ENCODE measurements at places on chromosomes 16 and 17.

GRCh38 chr17:17343160-17343735 is 40.1 kb downstream of the NT5M start:
- no peak for DNase-seq

DNA sequence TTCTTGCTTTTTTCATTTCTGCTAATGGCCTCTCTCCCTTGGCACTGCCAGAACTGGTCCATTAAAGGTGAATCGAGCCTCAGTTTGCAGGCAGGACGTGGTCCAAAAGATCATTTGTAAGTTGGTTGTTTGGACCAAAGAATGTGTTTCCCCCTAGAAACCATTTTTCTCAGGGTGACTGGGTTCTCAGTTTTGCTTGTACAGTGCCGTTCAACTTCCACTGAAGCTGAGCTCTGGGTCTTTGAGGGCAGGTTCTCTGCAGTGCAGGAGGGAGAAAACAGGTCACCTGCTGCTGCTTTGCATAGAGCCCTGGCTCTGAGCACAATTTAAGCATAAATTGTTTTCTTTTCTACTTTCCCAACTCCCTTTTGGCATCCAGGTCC is 9.0 kb upstream of the AMZ2 start:
- no peak for DNase-seq

DNA sequence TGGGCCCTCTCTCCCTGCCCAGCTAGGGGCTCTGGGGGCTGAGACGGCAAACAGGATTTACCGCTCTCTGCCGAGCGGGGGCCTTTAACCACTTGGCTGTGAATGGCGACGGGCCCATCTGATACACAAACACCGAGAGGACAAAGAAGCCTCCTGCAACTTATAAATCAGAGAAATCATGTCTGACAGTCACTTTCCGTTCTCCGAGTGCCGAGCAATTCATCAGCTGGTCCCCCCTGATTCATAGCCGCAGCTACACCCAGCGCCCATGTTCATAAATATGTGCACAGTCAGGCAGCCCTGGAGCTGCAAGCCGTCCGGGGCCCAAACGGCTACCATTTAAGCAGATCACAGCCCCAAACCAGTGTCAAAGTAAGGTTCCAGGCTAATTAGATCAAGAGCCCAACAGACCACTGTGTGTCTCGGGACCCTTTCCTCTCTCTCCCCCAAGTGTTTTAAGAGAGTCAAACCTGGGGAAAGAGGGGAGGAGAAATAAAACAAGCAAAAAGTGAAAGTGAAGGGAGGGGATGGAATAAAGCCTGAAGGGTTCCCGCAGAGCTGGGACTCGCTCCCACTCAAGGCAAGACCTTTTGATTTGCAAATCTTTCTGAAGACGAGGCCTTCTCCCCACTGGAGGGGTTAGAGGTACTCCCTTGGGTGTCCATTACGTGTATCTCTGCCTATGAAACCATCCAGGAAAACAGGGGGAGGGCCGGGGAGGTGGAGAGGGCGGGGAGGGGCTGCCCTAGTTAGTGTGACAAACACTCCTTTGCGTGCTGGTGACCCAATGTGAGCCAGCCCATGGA is 154.7 kb downstream of the C16orf78 start:
- DNase-seq: no peak

GRCh38 chr17:69046121-69046807 is 14.5 kb downstream of the ABCA9 start:
- no peak for DNase-seq

- no peak for DNase-seq
These were observed 16.5 kb upstream of the NF1 start for GRCh38 chr17:31078290-31078689.

DNA sequence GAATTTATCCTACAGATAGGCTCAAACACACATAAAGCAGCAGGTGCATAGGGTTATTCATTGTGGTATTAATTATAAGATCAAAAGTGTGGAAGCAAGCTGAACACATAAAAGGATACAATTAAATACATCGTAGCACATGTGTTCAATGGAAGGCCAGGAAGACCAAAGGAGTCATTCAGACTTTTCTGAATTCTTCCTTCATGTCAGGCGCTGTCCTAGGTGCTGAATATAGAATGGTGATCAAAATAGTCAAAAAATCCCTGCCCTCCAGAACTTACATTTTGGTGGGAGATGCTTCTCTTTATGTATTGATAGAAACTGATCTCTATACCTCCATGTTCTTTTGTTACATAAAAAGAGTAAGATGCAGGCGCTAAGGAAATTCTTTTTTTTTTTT is 439.0 kb upstream of the ASIC2 start:
- DNase-seq: no peak

GRCh38 chr17:47896672-47897490 is 845 bp downstream of the SP2 start:
- DNase-seq: no peak

DNA sequence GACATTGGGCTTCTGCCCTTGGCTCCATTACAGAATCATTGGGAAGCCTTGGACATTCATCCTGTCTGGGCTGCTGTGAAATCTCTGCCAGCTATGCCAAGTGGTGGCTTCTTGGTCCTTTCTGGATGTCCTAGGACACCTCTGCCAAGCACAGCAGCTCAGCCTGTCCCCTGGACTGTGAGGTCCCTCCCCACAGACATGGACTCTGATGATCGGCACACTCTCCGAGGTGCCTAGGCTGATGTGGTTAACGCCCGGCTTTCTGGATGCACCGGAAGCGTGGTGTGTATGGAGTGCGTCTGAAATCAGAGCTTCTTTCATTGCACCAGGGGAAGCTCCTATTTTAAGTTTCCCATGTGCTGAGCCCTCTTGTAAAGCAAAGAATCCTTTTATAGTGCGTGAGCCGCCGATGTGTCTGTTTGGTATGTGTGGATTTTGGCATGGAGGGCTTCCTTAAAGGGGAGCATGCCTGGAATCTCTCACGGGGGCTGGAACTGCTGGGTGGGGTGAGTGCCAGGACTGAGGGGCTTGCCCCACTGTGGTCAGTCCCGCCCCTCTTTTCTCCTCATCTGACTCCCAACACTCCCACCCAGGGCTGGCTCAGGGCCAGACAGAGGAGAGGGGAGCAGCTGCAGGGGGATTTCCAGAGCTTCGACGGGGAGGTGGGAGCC is 7.0 kb upstream of the ARHGAP23 start:
- DNase-seq: no peak

- no peak for DNase-seq
These were observed 141.3 kb upstream of the HSBP1 start for GRCh38 chr16:83666449-83666848.

GRCh38 chr17:57662644-57663308 is 82.3 kb downstream of the CCDC182 start:
- DNase-seq: peak; percentile 57

DNA sequence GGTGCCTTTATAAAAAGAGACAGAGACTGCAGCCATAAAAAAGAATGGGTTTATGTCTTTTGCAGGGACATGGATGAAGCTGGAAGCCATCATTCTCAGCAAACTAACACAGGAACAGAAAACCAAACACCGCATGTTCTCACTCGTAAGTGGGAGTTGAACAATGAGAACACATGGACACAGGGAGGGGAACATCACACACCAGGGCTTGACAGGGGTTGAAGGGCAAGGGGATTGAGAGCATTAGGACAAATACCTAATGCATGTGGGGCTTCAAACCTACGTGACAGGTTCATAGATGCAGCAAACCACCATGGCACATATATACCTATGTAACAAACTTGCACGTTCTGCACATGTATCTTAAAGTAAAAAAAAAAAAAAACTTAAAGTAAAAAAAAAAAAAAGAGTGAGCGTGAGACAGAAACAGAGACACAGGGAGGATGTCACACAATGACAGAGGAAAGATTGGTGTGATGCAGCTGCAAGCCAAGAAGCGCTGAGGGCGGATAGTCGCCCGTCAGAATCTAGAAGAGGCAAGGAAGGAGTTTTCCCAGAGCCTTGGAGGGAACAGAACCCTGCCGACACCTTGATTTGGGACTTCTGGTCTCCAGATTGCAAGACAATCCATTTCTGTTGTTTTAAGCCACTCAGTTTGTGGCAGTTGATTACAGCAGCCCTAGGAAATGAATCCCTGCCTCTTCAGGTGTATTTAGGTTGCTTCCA is 27.4 kb upstream of the TNS4 start:
- DNase-seq: no peak

DNA sequence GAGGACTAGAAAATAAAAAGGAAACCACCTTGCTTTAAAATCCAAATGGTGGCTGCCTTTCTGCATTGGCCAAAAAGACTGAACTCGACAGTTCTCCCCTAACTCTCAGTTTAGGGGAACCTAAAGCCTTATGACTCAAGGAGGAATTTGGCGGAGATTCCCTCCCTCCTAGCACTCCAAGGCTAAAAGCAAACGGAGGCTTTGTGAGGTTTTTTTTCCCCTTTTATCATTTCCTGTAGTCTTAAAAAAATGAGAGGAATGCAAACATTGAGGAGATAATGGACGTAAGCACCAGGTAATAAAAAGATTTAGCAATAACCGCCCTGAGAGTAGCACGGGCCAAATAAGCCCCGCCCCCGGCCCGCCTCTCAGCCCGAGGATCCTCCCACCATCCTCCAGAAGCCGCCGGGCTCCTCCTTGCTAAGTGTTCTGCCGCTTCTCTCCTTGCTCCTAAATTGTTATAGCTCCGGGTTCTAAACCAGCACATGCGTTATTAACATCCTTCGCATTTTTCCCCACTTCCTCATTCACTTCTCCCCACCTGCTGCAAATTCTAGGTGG is 5.8 kb upstream of the KIFC3 start:
- DNase-seq: peak; percentile 48

- peak; percentile 43 for DNase-seq
These were observed 94.8 kb upstream of the CBX4 start for GRCh38 chr17:79933863-79934652.
